ENCODE measurements at places on chromosomes 7 and 10.

- no peak for DNase-seq
Measured at GRCh38 chr7:1321411-1322239, 89.0 kb downstream of the UNCX start.

DNA sequence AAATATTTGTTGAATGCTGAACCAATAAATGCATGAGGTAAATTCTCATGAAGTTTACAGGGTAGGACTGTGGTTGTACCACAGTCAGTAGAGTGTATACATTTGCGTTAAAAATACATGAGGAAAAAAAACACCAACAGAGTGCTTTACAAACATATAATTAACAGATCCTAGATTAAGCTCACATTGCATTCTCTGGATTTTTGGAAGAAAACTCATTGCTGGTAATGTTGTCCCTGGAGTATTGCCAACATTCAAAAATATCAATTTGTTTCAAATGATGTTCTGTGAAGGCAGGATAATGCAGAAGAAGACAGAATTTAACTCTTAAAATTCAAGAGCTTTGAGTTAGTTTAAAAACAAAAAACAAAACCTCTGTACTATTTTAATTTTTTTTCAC, 95.5 kb downstream of the MBL2 start:
- DNase-seq: no peak

DNA sequence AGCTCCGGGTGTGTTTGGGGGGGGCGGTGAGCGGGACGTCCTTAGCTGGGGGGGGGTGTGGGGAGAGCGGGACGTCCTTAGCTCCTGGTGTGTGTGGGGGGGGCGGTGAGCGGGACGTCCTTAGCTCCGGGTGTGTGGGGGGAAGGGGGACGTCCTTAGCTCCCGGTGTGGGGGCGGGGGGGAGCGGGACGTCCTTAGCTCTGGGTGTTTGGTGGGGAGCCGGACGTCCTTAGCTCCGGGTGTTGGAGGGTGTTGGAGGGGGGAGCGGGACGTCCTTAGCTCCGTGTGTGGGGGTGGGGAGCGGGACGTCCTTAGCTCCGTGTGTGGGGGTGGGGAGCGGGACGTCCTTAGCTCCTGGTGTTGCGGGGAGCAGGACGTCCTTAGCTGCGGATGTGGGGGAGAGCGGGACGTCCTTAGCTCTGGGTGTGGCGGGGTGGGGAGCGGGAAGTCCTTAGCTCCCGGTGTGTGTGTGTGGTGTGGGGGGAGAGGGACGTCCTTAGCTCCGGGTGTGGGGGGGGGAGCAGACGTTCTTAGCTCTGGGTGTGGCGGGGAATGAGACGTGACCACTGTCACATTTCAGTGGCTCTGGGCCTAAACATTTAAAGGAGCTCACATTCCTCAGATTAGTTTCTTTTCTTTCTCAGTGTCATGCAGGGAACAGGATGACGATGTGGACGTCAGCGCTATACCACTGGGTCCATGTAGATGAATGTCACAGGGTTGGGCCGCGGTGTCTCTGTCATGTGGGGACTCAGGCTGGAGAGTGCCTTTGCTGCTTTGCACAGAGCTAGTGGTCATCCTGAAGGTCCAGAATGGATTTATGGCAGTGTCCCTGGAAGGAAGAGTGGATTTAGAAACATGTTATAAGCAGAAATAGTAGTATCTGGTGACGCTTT, 7.5 kb downstream of the DYNC2I1 start:
- peak; percentile 41 for DNase-seq

GRCh38 chr10:69904533-69904932, 102.8 kb downstream of the COL13A1 start:
- DNase-seq: no peak

DNA sequence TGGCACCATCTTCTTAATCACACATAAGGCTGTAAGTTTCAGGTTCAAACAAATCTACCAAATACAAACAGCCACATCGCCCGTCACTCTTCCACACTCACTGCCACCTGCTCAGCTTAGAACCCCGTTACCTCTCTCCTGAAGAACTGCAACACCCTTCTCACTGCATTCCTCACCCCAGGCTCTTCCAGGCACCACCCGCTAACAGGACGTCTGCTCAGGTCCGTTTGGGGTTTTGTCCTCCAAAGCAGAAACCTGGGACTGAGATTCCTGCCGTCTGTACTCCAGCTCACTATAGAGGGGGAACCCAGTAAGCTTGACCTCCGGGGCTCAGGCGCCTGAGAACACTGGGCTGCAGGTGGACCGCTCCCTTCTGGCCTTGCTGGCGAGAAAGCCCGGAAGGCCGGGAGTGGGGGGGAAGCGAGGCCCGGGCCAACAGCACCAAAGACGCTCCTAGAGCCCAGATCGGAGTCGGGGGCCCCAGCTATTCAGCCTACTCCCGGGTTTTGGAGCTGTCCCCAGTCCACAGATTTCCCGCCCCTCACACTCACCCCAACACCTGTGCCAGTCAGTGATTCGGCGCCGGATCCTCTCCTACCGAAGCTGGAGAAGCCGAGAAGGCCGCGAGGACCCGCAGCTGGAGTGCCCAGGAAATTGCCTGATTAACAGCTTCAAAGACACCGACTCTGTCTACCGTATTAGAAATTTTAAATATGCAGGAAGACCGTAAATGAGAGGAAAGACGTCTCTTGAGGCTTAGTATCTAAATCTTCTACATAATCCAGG, at the start of gene AP3M1:
AP3M1 (minus strand) TSS at position 625 of the 786 bp plus-strand sequence. CDS start 12,449 bp downstream, outside the sequence.
- DNase-seq: peak; percentile 80

GRCh38 chr10:114110174-114110972, 63.6 kb downstream of the CCDC186 start:
- no peak for DNase-seq

- DNase-seq: no peak
Measured at GRCh38 chr7:125611582-125611981, 682.0 kb upstream of the POT1 start.

DNA sequence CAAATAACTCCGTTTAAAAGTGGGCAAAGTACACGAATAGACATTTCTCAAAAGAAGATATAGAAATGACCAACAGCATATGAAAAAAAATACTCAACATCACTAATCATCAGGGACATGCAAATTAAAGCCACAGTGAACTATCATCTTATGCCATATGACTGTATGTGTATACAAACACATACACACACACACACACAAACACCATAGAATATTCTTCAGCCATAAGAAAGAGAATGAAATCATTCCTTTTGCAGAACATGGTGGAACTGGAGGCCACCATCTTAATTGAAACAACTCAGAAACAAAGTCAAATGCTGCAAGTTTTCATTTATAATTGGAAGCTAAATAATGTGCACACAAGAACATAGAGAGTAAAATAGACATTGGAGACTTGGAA, 1019.4 kb downstream of the KCNMA1 start:
- no peak for DNase-seq

DNA sequence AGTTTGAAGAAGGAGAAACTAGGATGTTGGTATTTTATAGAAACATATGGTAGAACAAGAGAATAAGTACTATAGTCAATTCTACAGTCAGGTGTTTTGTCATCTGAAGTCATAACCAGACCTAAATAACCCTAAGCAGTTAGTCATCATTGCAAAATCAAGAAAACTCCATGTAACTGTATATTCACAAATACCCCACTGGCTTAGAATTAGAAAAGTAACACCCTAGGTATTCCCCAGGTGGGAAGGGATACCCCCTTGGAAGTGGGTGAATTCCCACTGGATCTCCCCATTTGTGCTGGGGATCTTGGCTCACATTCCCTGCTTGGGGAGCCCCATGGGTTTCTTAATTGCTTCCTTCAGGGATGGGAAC, 45.9 kb upstream of the ITGB8 start:
- DNase-seq: no peak

DNA sequence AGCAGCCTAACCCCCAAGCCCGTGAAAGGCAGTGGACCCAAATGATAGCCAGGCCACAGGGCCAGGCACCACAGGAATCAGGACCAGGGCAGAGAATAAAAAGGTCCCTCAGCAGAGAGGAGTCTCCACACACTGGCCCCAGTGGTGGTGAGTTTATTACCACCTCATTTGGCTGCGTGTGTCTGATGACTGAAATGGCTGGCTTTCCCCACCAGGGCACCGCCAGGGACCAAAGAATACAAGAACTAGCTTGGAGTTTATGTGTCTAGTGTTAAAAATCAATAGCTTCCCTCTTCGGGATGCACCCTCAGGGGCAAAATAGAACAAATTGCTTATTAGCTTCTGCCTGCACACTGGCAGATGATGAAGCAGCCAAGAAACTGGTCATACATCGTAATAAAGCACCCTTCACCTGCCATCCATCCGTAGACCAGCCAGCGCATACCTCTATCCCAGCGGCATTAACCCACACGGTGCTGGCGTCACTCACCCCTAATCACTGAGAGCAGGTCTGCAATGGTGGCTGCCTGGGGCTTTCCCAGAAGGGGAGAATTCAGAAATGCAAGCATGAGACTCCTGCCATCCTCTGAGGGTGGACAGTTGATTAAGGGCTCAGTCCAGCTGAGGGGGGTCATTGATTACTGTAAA, 223.7 kb upstream of the ZMIZ1 start:
- DNase-seq: no peak

DNA sequence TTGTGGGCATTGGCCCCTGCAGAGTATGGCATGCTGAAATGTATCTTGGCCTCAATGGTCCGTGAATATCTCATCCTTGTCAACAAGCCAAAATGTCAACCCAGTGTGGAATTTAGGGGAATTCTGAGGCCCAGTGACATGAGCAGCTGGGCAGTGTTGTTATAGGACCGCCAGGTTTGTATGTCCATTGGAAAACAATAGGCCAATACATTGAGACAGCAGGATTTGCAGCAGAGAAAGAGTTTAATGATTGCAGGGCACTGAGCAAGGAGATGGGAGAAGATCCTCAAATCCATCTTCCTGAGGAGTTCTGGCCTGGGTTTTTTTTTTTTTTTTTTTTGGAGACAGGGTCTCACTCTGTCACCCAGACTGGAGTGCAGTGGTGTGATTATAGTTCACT, 95.7 kb upstream of the BAIAP2L1 start:
- no peak for DNase-seq
